Fibroblast of skin of left biceps (primary cell): ENCODE measurements at places on chromosomes 1 and 21.

- DNase-seq = peak; percentile 26
Measured at GRCh38 chr21:31580866-31581276, 78.6 kb upstream of the SOD1 start.

GRCh38 chr1:112509005-112509659, 367 bp downstream of the WNT2B start:
- DNase-seq = no peak

- DNase-seq = no peak
Measured at GRCh38 chr1:73034271-73034670, 751.9 kb upstream of the NEGR1 start.

DNA sequence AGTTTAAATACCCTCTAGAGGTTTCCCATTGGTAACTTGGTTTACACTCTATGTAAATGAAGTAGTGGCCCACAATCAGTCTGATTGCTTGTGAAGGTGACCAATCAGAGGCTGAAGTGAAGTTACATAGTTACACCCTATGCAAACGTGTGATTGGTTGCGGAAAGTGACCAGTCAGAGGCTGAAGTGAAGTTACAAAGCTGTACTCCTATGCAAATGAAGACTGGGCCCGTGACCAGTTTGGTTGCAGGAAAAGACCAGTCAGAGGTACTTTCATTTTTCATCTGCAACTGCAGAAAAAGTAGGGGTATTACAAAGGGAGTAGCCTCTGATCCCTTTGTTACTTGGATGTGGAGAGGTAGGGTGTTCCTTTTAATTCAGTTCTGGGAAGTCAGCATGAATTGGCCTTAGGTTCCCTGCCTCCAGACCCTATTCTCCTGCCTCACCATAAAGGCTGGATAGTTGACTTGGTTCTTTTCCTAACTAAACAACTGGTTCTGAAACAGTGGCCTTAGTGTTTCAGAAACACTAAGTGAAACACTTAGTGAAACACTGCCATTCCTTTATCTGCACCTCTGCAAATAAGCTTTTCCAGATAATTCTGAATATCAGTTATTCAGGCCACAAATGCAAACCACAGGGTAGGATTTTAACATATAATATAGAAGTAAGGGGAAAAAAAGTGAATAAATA, 39.3 kb downstream of the MAGI3 start:
- no peak for DNase-seq

- DNase-seq = no peak
Measured at GRCh38 chr21:35361988-35362387, 312.9 kb upstream of the RUNX1 start.

DNA sequence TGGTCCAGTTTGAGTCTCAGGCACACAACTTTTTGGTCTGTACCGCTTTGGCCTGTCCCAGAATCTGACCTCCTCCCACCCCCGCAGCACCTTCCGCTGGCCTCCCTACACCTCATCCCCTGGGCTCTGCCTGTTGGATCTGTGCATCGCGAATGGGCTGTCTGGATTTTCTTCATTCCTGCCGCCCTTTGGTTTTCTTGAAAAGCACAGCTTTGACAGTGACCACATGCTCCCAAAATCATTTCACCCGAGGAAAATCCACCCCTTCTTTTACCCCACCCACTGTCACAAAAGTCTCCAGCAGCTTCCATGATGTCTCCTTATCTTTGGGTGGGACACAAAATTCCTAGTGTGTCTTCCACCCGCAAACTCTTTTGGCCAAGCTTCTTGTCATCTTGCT, 65.0 kb upstream of the SSX2IP start:
- DNase-seq = no peak

DNA sequence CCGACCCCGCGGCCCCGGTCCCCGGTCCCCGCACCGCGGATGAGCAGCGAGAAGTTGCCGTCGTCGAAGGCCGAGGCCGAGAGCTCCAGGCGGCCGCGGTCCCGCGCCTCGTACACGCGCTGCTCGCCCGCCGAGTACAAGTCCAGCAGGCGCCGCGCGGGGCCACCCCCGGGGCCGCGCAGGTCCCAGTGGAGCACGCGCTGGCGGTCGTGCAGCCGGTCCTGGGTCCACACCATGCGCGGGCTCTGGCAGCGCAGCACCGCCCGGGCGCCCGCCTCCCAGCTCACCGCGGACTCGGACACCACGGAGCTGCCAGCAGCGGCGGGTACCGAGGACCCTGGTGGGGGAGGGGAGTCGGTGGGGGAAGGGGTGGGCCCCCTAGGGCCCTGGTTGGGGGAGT, 2.9 kb downstream of the MXRA8 start:
- DNase-seq = no peak

DNA sequence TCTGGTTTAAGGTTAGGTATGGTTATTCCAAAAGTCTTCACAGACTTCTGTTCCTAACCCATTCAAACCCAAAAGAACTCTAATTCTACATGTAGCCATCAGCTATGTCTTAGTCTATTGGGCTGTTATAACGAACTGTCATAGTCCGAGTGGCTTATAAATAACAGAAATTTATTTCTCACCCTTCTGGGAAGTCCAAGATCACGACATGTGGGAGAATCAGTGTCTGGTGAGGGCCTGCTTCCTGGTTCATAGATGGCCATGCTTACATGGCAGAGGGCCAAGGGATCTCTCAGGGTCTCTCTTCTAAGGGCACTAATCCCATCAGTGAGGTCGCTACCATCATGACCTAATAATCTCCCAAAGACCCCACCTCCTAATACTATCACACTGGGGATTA, 103.0 kb upstream of the PPP2R5A start:
- no peak for DNase-seq

DNA sequence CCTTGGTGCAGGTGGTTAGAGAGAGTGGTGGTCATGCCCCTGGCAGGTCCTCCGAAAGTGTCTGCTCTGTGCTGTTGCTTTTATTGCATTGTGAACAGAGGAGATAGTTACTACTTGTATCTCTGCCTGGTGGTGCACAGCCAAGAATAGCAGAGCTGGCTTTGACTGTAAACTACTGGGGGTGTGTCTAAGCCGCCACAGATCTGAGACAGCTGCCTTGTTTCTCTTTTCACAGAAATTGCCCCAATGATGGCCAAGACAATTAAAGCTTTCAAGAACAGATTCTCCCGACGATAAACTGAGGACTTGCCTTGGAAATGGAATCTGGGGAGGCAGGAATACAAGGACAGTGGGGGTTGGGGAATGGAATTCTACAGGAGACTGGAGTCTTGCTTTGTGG, 16.0 kb downstream of the ELOA start:
- no peak for DNase-seq

DNA sequence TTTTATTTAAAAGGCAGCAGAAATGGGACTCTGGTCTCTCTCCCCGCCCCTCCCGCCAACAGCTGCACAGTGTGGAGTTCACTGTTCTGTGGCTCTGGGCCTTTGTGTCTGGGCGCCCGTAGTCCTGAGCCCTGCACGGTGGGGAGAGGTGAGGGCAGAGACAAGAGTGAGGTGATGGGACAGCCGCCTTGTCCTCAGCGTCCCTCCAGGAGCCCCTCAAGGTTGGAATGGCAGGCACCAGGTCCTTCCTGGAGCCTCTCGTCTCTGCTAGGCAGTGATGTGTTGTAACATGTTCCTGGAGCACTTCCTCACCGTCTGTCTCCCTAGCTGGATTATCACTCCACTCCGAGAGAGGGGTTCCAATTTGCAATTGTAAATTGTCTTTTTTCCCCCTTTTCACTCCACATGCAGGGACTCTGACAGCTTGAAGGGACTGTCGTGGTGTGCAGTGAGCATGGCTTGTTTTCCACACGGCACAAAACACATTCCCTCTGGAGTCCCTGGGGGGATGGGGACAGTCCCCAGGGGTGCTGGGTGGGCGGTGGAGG, 44.6 kb upstream of the C1orf174 start:
- DNase-seq = no peak

DNA sequence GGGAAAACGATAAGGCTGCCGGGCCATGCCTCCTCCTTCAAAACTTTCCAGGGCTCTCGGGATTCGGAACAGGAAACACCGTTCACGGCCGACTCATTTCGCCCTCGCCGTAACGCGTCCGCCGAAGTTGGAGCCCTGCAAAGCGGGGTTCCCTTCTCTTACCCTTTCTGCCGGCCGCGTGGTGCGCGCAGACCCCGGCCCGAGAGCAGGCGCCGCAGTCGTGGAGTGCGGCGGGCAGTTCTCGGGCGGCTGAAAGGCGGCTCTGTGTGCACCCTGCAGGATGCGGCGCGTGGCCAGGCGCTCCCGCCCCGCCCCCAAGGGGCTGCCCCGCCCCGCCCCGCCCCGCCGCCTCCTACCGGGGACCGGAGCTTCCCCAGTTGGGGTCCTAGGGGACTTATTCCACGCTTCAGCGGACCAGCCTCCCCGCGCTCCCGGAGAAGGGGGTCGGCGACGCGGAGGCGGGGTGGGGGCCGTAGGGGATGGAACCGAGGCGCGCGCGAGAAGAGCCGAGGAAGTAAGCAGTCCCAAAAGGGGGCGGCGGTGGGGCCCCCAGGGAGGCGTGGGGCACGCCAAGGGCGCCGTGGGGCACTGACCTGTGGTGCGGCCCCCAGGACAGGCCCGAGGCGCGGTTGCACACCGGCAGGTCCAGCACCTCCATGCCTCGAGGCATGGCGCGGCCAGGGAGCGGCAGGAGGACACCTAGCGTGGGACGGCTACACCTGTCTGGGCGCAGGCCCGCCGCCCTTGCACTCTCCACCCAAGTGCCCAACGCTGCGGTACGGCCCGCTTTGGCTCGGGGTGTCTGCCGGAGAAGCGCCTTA, at the start of gene MCOLN2:
Gene MCOLN2 (minus strand): TSS at position 268 of the 821 bp plus-strand sequence. CDS start 241 bp downstream, at position 27.
- DNase-seq = no peak

DNA sequence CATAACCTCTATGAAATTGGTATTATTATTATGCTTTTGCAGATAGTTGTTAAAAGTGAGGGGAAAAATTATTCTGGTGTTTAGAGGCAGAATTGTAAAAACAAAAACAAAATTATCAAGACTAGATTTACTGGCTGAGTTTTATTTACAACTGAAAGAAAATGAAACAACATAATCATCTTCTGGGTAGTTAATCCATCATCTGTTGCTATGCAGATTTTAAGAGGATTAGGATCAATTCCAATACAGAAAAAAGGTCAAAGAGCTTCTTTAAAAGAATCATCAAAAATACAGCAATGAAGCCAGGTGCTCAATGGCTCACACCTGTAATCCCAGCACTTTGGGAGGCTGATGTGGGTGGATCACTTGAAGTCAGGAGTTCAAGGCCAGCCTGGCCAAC, 8.3 kb downstream of the GOLT1A start:
- DNase-seq = no peak

DNA sequence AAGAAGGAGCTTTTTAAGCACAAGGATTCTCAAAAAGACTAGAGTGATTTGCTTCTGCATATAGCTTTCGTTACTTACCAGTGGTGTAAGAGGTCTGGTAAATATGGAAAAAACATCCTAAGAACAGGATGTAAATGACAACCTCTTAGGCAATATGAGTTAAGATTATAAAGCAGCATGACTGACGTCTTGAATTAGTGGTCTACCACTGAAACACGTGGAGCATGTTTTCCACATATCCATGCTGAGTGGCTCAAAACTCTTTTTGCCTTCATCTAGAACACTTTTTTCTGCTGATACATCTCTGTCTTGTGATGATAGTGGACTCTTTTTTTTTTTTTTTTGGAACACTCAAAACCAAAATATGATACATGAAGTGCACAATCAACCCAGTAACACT, 44.6 kb downstream of the RCAN1 start:
- DNase-seq = no peak

- DNase-seq = no peak
Measured at GRCh38 chr1:41319807-41320711, 41.2 kb upstream of the FOXO6 start.

DNA sequence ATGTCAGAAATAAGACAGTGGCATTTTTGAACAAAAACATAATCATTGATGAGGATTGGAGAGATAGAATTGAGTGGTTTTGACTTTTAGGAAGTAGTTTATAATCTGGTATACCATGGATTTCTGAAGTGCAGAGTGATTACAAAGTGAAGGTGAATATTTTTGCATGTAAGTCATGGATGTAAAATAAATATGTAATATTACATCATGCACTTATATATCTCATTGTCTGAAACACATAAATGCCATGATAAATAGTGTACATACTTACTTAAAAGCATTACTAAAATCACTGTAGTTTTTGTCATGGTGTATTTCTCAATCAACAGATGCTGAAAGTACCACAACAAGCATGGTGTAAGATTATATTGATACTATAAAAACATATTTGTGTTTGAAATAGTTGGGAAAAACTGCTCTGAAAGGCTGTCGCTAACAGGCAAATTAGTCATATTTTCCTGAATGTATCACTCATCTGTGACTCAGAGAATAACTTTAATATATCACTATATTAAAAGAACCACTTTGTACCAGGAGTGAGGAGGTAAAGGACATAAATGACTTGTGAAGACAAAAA, 24.8 kb upstream of the RGS18 start:
- DNase-seq = peak; percentile 45

- peak; percentile 70 for DNase-seq
Measured at GRCh38 chr1:220300442-220301121, 28.3 kb upstream of the RAB3GAP2 start.
